ENCODE measurements at places on chromosomes 11 and 22. TPM values are rescaled to one million over a fixed set of nuclear protein-coding genes. Genes with fewer than 3 reads are reported as not detected.

OR2D2 gene
- not detected for total RNA-seq

- no peak for DNase-seq
Observed at GRCh38 chr22:40453671-40454070, 83.3 kb downstream of the SGSM3 start.

DNA sequence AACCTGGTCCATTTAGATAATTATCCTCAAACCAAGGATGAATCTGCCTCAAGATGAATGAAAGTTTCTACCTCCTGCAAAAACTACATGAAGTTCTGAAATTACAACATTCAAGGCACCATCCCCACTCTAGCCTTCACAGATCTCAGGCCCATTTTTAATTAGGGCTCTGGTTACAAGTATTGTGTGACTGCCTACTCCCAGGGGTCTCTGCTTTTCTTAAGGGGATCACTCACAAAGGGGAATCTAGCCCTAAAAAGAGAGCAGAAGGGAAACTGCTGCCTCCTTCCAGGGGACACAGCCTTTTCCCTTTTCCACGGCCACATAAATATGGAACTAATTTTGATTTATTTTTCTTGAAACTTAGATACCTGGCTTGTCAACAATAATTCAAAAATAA lies 17.4 kb upstream of the TMEM135 start:
- no peak for DNase-seq

CRYBB3 gene
- total RNA-seq, result not detected

DNA sequence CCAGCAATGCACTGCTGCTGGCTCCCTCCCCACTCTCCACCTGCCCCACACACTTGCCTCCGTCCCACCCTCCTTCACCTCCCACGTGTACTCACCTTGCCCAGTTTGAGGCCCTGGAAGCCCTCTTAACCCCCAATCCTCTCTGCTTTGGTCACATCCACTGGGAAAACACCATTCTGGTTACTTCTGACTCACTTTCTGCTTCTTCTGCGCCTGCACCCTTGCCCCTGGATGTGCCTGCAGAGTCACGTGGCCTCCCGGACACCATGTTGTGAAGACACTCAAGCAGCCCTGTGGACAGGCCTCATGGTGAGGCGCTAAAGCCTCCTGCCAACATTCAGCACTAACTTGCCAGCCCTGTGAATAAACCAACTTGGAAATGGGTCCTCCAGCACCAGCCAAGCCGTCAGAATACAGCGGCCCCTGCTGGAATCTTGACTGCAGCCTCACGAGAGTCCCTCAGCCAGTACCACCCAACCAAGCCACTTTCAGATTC lies 2.6 kb upstream of the NAALADL1 start:
- peak; percentile 21 for DNase-seq

MUC6 gene
- total RNA-seq, result not detected

- DNase-seq, result peak; percentile 72
Observed at GRCh38 chr11:123580557-123581275, 73.7 kb downstream of the SCN3B start.

IL10RA gene
- 80.9 TPM for total RNA-seq

CHRNA10 gene
- total RNA-seq, result 0.58 TPM

- DNase-seq, result no peak
Observed at GRCh38 chr11:68868221-68868835, 26.6 kb upstream of the CPT1A start.

Data from activated CD8-positive, alpha-beta T cell treated with anti-CD3 and anti-CD28 coated beads for 36 hours (primary cell).